ENCODE measurements at places on chromosomes 2 and 18.

DNA sequence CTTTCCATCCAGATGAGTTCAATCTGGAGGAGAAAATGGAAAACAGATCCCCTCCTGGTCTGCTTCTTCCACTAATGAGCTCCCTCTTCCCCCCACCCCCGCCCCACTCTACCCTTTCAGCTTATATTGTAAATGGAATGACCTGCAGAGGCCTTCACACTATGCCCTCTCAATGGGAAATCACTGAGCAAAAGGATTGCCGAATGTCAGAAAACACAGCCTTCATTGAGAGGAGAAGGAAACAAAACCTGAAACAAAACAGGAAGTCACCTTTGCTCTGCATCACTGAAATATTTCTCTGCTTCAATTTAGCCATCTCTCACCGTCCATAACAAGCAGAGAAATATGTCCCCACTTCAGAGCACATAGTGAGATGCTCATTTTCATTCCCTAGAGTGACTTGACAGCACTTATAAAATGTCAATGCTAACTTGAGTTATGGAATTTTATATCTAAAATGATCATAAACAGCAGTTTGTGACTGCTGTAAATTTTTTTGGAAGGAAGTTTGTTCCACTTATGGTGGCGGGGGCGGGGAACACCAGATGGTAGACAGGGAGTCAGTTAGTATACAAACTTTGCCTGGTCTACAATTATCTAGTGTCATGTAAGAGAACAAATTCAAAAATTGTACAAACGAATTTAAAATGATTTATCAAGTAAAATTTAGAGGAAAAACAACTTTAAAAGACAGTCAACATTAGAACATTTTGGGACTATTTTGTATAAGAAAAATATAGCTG, 1.8 kb upstream of the FRZB start:
- no peak for DNase-seq

DNA sequence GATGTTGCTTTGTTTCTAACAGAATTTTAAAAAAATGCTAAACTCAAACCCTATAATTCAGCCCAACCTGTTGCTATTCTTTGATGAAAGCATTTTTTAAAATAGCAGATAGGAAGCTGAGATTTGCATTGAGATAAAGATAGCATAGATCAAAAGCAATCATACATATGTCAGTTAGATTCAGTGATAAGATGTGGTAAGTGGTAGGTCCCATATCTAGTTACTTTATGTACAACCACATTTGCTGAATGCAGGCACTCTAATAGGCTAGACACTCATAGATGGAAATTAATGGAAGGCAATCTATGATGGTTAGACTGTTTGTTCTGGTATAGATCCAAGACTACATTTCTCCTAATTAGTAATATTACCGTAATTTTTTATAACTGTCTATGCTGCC, 27.2 kb upstream of the C1D start:
- no peak for DNase-seq

GRCh38 chr18:77597726-77598125, 348.1 kb downstream of the GALR1 start:
- DNase-seq, result no peak

DNA sequence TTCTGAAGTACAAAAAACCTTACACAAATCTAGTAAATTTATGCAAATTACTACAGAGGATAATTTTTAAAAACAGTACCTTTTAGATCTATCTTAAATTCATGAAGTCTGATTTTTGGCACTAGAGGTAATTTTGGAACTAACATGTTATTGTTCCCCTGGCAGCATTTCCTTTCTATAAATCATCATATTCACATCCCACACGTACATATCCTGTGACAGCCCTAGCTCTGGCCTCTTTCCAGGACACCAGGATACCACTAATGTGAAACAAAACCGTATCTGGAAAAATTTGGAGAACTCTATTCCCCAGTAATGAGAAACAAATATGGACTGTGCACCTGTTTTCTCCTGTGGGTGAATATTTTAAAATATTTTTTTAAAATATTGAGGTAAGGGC, 14.0 kb upstream of the BIRC6 start:
- no peak for DNase-seq

DNA sequence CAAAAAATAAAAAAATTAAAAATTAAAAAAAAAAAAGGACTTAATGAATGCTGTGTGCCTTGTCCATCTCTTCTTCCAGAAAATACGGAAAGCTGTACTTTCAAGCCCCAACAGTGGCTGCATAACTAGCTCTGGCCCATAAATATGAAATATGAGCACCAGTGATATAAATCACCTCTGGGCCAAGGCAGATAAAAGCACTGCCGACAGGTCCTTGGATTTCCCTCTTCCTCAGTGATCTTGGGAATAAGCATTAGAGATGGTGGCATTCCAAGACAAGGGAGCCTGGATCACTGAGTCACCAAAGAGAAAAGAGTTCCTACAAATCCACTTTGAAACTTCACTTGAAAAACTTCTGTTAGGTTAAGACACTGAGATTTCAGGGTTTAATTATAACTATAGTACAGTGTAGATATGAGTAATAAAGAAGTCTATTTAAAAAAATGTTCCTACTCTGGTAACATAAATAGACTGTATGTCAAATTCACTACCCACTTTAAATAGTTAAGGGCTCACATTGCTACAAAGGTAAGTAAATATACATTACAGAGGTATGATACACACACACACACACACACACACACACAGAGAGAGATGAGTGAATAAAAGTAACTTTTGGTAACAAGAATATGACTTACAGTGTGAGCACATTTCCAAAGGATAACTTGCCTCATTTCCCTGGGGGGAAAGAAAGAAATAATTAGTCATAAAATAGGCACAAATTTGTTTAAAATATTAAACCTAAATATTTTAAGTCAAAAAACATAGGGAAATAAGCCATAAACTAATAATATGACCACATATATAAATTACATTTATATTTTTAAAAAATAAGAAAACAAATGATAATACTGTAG, 35.6 kb downstream of the PPP3R1 start:
- DNase-seq, result no peak

- peak; percentile 45 for DNase-seq
Measured at GRCh38 chr2:39114771-39115170, 6.1 kb downstream of the SOS1 start.

- DNase-seq, result no peak
Measured at GRCh38 chr2:55751966-55752365, 58.3 kb upstream of the PNPT1 start.

DNA sequence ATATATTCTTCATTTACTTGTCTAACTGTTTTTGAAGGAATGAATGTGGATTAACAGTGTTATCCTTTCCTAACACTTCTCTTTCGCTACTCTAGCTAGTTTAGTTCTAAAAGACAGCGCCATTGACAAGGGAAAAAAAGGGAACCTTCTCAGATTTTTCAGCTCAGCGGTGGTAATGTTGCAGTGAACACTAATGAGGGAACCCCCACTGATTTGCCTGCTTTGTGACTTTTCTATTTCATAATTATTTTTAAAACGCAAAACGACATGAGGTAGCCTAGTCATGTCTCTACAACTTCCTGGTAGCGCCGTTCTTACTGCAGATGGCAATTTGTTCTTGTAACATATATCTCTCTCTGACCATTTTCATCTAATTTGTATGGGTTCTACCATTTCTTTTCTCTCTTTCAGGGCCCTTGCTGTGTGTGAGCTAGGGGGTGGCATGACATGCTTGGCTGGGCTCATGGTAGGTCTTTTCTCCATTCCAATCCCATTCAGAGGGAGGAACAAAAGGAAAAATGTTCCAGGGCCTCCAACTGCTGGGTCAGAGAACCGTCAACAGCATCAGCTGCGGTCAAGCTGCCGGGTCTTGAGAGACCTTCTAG, 235.5 kb upstream of the SIX3 start:
- no peak for DNase-seq

- no peak for DNase-seq
Measured at GRCh38 chr2:200385063-200385635, 78.7 kb downstream of the SPATS2L start.

- no peak for DNase-seq
Measured at GRCh38 chr18:73758446-73758845, 389.2 kb downstream of the FBXO15 start.

DNA sequence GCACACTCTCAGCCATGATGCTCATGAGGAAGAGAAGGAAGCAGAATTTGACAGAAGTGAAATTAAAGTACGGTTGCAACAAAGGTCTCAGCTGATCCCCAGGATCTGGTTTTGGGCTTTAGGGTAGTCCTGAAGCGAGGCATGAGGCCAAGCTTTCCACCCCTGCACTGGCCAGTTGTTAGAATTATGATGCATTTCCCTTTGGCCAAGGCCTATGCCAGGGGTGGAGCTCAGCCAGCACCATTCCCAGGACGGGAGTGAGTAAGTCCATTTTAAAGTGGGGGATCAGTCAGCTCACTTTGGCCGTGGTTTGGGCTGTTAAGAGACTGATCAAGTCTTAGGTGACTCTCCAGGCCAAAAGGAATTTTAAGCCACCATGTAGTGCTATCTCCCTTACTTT, 314.5 kb upstream of the MMADHC start:
- no peak for DNase-seq

GRCh38 chr2:10732924-10733565, 11.6 kb downstream of the ATP6V1C2 start:
- no peak for DNase-seq

DNA sequence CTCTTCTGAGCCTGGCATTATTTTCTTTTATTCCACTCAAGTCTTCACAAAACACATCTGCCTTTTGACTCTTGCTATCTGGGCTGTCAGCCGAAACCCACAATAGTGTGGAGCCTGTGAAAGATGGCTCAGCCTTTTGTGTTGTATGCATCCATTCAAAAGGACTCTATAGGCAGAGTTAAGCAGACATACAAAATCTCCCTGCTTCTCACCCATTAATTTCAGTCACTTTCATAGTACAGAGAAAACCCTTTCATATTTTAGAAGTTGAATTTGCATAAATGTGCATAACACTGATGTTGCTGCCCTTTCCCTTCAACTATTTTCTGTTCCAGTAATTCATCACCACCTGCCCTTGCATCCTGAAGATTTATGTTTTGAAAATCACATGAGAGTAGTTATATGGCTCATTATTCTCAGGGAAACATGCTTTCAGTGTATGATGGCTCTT, 154.6 kb downstream of the EVA1A start:
- DNase-seq, result no peak

DNA sequence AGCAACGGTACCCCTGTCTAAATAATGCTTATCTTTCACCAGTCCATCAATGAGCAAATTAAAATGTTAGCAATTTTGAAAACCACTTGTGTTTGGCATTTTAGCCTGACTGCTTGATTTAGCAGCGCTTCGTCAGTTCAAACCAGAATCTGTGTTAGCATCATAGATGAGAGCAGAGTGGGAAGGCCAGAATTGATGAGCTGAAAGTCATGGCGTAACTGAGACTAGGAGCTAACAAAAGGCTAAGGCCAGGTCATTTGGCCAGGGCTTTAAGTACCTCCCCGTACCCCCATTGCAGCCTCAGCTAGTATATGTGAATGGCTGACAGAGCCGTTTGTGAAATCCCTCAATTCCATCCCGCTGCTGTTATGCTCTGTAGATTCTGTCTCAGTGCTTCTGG, 16.0 kb downstream of the APCDD1 start:
- DNase-seq, result no peak

DNA sequence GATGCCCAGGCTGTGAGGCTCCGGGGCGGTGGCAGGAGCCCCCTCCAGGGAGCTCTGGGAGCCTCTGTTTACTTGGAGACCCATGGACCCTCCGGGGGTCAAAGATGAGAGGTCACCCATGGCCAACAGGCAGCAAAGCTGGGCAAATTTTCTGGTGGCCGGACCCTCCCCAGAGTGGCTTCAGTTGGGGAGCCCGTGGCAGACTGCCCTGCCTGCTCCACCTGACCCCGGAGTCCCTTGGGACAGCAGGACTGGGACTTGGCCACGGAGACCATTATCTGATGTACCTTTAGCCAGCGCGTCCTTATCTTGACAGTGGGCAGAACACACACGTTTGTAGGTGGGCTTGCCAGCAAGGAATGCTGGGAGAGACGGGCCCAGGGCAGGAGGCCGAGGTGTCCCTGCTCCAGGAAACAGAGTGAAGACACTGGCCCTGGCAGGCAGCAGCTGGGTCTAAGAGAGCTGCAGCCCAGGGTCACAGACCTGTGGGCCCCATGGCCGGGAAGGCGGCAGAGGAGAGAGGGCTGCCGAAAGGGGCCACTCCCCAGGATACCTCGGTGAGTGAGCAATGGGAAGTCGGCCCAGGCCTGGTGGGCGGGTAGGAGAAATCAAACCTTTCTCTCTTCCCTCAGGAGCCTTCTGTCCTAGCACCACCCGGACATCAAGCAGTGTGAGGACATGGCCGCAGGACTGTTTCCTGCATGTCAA, at the start of the genes ABCG5 and ABCG8:
ABCG5 (minus strand) TSS at position 280 of the 708 bp plus-strand sequence; CDS start at position 120, 160 bp downstream.
ABCG8 (plus strand) TSS at position 412 of the 708 bp plus-strand sequence; CDS start at position 495, 83 bp downstream.
- DNase-seq, result no peak

DNA sequence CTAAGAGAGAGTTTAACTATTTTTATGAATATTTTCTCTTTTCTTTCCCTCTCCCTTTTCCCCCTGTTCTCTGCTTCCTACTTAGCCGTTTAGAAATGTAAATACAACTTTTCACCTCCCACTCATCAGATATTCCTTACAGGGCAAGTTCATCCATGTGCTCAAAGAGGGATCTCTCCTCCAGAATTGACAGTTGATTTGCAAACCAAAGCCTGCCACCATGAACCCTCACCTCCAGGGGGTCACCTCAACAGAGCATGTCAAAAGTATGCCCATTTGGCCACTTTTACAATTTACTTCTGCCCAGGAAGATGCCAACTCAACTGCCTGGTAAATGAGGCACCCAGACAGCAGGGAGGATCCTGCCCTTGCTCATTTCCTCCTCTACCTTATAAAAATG, 149.2 kb upstream of the GYPC start:
- no peak for DNase-seq

DNA sequence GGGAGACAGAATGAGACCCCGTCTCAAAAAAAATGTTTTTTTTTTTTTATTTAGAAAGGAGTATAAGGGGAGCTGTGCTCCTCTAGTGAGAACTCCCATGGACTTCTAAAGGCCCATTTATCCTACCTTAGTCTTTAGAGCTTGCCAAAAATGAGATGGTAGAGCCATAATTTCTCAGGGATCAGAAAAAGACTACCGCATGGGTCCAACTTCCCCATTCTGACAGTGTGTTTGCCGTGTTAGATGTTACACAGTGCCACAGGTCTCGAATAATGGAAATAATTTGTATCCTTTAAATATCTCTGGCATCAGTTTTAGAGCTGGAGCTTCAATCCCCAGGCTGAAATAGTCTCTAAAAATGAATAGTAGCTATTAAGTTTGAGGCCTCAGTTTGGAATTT, 6.0 kb upstream of the SLC39A10 start:
- no peak for DNase-seq

GRCh38 chr2:30223413-30223874, 7.9 kb upstream of the LBH start:
- DNase-seq, result no peak

- no peak for DNase-seq
Measured at GRCh38 chr2:85308896-85309555, 18.8 kb downstream of the TGOLN2 start.

DNA sequence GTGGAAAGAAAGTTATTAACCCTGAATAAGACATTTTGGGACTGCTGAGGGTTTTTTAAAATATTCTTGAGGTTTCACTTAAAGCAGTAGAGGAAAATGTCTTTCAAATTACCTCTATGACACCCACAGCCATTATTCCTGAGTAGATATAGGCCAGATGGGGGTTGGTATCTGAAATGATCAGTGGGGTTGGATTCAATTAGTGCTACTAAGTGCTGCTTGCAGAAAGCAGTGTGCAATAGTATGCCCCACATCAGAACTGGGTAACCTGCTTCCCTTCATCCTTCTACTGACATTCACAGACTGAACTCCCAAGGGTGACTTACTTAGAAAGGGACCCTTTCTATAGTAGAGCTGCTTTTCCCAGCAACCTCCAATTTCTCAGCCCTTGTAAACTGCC, 7.3 kb upstream of the ETAA1 start:
- no peak for DNase-seq

- no peak for DNase-seq
Measured at GRCh38 chr18:551404-552061, 28.6 kb upstream of the CETN1 start.

All from brain microvascular endothelial cell (primary cell).